Skin of body (tissue), 3 donors: ENCODE measurements at places on chromosomes 2 and 18.
A peak's percentile ranks its signal among the peaks of the same experiment; 100 is the strongest.

DNA sequence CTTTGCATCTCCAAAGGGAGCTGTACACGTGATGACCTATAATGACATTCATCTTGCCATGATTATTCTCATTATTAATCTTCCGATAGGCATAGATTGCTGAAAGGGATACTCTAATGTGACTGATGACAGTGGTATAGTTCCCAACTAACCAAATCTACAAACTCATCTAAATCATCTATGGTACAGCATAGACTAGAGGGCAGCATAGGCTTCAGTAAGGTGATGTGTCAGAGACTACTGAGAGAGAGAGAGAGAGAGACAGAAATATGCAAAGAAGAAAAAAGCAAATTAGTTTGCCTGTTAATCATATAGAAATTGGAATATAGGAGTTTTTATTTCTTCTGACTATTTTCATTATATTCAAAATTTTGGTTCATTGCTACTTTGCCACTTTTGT is 89.3 kb downstream of the CSRNP3 start:
- DNase-seq = no peak

GRCh38 chr18:3806656-3807055 is 356.7 kb downstream of the TGIF1 start:
- no peak for DNase-seq

DNA sequence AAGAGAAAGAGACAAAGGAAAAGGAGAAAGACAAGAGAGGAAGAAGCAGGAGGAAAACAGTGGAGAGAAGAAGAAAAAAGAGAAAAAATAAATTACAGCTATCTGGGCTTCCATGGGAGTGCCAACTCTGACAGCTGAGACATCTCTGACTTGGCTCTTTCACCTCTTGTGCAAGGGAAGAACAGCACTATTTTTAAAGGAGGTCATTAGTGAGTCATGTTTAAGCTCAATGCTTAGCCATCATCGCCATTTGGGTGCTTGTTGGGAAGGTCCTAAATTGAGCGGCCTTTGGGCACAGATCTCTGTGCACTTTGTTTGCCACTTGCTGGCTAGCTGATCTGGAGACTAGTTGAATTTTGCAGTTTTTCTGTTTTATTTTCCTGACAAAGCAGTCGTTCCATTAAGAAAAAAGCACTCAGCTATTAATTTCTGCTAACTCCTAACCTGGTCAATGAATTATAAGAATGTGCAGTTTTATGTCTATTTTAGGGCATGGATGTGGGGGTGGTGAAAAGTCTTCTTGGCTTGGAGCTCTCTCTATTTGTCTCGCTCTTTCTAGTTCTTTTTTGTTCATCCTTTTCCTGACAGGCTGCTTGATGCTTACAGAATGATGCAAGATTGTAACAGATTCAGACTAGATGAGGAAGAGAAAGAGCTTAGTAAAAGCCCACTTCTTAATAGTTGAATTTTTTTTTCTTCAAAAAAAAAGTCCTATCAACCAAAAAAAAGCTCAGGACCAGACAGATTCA is 231.5 kb downstream of the SLC8A1 start:
- DNase-seq = no peak

DNA sequence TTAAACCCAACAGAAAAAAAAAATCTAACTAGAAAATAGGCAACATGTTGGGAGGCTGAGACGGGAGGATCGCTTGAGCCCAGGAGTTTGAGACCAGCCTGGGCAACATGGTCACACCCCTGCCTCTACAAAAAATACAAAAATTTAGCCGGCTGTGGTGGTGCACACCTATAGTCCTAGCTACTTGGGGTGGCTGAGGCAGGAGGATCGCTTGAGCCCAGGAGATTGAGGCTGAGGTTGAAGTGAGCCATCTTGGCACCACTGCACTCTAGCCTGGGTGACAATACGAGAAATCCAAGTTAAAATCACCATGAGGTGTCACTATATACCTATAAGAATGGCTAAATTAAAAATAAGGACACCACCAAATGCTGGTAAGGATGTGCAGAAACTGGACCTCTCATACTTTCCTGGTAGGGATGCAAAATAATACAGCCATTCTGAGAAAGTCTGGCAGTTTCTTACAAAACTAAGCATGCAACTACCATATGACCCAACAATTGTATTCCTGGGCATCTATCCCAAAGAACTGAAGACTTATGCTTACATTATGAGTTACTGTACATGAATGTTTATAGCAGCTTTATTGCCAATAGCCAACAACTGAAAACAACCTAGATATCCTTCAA is 2.2 kb downstream of the SEPTIN10 start:
- DNase-seq = peak; percentile 86

DNA sequence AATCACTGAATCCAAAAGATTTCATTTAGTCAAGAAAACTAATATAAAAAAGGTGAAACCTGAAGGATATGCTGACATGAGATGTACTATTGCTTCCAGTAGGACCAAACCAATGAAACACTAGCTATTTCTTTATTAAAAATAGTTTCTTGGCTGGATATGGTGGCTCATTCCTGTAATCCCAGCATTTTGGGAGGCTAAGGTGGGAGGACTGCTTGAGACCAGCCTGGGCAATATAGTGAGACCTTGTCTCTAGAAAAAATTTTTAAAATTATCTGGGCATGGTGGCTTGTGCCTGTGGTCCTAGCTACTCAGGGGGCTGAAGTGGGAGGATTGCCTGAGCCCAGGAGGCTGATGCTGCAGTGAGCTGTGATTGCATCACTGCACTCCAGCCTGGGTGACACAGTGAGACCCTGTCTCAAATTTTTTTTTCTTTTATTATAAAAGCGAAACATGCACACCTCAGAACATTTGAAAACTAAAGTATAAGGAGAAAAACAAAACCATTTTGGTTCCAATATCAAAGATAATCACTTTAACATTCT is 266.2 kb downstream of the TGIF1 start:
- DNase-seq = no peak

DNA sequence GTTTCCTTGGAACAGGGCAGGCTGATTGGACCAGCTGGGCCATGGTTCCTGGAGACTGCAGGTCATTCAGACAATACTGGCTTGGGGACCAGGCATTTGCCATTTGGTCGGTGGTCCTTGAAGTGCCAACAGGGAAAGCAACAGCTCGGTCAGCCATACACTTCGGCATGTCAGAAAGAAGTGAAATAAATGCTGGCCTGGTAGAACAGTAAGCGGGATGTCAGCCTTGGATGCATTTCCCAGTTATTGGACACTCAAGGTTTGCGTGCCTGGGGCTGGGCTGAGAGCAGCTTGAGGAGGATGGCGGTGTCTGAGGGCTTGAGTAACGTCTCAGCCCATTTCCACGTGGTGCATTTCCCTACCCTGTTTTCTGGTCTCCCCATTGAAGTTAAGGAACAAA is 75.4 kb downstream of the NCK2 start:
- DNase-seq = no peak

DNA sequence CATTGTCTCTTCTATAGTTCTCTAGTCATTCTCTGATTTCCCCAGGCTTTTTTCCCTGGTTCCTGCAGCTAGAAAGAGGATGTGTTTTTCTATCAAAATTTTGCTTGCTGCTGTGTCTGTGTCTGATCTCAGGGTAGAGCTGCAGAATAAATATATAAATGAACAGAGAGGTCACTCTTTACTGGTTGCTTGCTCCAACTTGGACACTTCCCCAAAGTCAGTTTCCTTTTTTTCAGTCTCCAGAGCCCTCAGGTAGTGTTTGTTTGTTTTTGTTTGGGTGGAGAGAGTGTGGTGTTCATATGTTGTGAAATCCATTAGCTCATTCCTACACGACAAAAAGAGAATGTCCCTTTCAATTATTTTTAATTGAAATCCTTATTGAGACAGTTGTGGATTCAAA is 85.8 kb downstream of the CERS6 start:
- no peak for DNase-seq

DNA sequence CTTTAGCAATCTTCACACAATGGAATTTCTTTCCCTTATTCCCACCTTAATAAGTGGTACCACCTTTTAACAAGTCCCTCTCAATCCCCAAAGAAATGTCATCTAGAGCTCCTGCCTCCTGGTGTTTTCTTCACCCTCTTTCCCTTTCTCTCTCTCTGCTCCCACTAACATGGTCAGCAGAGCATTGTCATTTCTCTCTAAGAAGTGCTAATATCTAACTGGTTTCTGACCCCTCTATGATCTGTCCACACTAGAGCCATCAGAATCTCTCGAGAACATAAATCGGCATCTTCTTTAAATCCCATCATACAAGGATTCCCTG is 161.2 kb upstream of the DTNA start:
- no peak for DNase-seq

- DNase-seq = no peak
Observed at GRCh38 chr2:213199871-213200270, 48.5 kb upstream of the IKZF2 start.

DNA sequence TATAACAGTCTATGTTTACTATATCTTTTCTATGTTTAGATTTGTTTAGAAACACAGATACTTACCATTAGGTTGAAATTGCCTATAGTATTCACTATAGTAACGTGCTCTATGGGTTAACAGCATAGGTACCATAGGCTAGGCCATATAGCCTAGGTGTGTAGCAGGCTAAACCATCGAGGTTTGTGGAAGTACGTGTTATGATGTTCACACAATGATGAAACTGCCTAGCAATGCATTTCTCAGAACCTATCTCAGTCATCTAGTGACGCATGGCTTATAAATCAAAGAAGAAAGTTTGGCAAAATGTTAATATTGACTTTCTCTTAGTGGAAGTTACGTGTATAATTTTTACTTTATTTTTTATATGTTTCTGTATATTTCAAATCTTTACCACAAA is 466.2 kb upstream of the NRP2 start:
- no peak for DNase-seq

DNA sequence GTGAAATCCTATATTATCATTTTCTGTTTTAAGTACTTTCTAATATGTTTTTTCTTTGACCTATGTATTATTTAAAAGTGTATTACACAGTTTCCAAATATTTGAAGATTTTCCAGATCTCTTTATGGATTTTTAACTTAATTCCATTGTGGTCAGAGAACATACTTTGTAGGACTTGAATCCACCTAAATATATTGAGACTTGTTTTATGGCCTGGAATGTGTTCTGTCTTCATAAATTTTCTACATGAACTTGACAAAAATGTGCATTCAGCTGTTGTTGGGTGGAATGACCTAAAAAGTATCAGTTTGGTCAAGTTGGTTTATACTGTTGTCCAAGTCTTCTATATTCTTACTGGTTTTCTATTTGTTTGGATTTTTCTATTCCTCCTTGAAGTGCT is 33.8 kb upstream of the TMEM247 start:
- no peak for DNase-seq

DNA sequence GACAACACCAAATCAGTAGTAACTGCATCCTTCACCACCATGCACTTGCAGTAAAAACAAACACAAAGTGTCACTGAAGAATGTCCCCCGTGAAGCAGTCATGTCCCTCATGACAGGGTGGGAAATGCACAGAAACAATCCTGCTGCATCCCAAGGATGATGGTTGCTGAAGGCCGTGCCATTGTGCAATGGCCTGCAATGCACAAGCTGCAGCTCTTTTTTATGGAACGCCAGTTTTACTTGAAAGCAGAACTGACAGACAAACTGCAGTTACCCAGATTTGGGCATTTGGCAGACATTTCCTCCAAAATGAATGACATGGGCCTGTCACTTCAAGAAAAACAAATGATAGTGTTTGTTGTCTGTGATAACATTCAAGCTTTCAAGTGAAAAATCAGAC is 2.4 kb upstream of the CHST10 start:
- DNase-seq = no peak

GRCh38 chr2:132668987-132669907 is 758 bp downstream of the LYPD1 start:
- no peak for DNase-seq

- DNase-seq = no peak
Observed at GRCh38 chr2:143246815-143247744, 117.9 kb downstream of the ARHGAP15 start.

DNA sequence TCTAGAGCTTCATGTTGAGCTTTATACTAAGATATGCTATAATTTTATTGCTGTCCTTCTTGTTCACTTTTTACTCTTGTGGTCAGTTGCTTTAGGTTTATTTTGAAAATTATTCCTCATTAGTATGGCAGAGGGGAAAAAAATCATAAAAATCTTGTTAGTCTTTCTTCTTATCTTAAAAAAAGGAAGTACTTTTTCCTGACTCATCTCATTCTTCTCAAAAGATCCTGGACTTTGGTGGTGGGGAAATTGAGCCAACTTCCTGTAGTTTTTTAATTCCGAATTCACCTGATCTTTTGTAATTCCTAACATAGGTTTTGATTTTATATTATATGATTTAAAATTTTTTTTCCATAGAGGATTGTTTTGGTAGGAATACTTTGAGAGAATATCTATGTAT is 3.8 kb downstream of the SLC4A1AP start:
- no peak for DNase-seq

DNA sequence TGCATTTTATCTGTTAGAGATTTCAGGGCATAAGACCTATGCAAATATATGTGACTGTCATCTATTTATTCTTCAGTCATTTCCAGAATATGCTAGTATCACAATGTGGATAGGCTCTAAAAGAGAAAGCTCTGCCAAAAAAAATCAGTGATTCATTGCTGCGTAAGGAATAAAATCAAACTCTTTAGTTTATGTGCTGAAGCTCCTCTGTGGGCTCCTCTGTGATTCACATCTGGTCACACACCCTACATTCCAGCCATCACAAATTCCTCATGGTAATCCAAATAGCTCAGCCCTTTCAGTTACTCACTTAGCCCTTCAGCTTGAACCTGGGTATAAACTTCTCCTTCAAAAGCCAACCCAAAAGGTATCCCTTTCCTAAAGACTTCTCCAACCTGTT is 21.4 kb downstream of the DLGAP1 start:
- DNase-seq = no peak

- no peak for DNase-seq
Observed at GRCh38 chr18:34738175-34738894, 28.2 kb downstream of the DTNA start.

DNA sequence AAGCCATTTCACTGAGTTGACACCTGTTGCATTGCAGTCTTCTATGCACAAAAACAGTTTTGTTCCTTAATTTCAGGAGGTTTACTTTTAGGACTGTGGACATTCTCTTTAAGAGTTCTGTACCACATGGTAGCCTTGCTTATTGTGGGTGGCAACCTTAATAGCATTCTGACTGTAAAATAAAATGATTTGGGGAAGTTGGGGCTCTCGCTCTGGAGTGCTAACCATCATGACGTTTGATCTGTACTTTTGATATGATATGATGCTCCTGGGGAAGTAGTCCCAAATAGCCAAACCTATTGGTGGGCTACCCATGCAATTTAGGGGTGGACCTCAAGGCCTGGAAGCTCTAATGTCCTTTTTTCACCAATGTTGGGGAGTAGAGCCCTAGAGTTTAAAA is 3.4 kb downstream of the CTLA4 start:
- no peak for DNase-seq

DNA sequence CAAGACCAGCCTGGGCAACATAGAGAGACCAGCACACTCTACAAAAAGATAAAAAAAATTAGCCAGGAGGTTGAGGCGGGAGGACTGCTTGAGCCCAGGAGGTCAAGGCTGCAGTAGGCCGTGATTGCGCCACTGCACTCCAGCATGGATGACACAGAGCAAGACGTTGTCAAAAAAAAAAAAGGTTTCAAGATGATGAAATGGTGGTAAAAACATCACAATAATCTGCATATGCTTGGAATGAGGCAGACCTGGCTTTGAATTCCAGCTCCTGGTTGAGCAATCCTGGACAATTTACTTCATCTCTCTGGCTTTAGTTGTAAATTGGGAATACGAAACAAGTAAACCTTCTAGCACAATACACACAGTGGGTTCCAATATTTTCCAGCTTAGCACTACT is 24.1 kb downstream of the USP40 start:
- DNase-seq = no peak
